ENCODE measurements at places on chromosomes 6 and 20.

- DNase-seq = no peak
These were observed 95.7 kb downstream of the COL21A1 start for GRCh38 chr6:56151609-56152224.

- DNase-seq = no peak
These were observed 405.5 kb upstream of the ADGRB3 start for GRCh38 chr6:68229566-68229965.

GRCh38 chr6:135451617-135452190 is 45.8 kb downstream of the AHI1 start:
- no peak for DNase-seq

DNA sequence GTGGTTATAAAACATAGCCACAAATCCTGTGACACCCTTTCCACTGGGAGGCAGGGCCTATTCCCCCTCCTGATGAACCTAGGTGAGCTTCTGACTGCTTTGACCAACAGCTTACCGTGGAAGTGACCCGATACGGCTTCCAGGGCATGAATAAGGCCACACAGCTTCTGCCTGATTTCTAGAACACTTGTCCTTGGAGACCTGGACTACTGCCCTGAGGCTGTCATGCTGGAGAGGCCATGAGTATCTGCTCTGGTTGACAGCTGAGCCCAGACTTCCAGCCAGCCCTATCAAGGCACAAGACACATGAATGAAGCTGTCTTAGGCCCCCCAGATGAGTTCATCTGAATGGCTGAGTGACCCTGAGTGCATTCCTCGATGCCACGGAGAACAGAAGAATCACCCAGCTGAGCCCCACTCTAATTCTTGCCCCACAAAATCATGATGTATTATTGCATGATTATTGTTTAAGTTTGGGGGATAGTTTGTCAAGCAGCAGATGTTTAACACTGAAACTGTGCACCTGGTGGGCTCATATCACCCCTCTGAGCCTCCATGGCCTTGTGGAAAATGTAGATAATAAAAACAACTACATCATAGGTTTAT is 16.6 kb downstream of the TP53RK start:
- no peak for DNase-seq

DNA sequence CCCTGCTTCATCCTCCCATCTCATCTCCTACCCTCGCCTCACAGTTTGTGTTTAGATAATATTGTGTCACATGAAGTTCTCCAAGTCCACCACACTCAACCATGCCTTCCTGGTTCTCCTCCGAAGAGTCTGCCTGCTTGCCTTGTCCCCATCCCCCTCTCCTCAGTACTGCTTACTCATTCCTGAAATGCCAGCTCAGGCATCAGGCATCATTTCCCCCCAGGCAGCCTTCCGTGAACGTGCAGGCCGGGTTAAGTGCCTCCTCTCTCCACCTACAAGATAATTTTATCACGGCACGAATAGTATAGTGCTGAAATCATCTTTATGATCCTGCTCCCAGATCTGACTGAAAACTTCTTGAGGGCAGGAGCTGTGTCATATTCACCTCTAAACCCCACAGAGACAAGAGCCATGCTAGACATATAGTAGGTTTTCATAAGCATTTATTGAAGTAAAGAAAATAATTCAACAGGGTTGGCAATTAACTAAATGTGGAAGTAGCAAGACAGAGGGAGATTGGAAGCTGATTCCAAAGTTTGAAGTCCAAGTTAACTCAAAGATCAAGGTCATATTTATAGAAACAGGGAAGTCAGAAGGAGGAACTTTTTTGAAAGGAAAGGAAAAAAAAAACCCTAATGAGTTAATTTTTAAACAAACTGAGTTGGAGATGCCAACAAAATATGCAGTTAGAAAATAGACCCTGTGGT is 48.7 kb upstream of the BMP2 start:
- DNase-seq = no peak

DNA sequence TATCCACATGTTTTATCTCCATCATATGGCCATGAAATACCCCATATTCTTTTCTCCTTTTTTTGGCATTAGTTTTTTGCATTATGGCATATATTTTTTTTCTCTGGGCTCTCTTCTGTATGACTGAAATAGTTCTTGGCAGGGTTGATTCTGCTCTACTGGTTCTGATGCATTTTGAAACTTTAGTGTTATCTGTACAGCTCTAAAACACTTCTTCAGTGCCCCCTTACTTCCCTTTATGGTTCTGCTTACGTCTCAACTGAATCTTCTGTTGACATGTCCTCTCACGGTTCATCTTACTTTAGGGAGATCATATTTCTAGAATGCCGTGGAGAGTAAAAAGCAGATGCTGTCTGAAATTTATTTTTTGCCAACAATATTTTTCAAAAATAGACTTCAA is 23.2 kb upstream of the TXNDC5 start:
- DNase-seq = no peak

All from cardiac septum (tissue), 1 donor.